ENCODE measurements at places on chromosomes 1 and 21. TPM values are rescaled to one million over a fixed set of nuclear protein-coding genes. Genes with fewer than 3 reads are reported as not detected.

The LCE2B gene
- total RNA-seq = not detected

The MFAP2 gene
- not detected for total RNA-seq

The DRAXIN gene
- 3.5 TPM for total RNA-seq

The GPR161 gene
- not detected for total RNA-seq

The TDRKH gene
- total RNA-seq = 15.9 TPM

GRCh38 chr1:229121845-229122436 is 149.0 kb upstream of the RAB4A start:
- H3K27ac ChIP-seq = no peak overlapping the region
- no peak overlapping the region for H3K4me3 ChIP-seq
- H3K27me3 ChIP-seq = peaks cover 20% of the 10 kb centered on the region

GRCh38 chr1:233815865-233816264 is 88.6 kb upstream of the SLC35F3 start:
- DNase-seq = no peak
- no peak overlapping the region for H3K27ac ChIP-seq
- H3K27me3 ChIP-seq = peaks cover 2% of the 10 kb centered on the region
- no peaks in the 10 kb centered on the region for H3K36me3 ChIP-seq
- H3K4me3 ChIP-seq = no peak overlapping the region

DNA sequence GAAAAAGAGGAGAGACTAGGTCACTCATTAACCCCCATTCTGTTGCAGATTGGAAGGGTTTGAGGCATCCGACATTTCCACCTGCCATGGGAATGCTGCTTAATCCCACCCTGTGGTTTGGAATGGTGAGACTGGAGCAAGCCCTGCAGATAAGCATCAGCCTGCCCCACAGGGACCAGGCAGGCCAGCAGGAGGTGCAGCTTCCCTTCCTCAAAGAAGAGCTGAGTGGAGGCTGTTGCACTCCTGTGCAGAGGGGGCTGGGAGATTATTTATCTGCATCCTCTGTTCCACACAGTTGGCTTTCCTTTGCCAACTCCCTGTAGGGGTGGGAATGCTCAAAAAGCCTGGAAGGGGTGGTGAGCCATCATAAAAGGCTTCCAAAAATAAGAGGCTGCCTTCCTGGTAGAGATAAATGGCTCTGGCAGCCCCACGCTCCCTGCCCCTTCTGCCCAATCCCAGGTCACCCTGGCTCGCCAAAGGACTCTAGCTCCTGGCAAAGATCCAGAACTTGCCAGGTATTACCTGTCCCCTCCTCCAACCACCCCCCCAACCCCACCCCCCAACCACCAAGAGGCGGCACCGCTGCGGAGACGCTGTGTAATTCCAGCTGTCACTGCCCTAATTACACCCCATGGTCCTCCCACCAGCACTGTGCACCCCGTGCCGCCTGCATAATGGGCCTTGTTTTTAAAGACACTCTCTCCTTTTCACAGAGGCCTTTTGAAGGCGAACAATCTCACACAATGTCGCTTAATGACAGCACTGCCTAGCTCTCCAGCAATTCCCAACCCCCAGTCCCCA is 83.0 kb upstream of the ZC3H12A start:
- H3K36me3 ChIP-seq = no peaks in the 10 kb centered on the region
- no peak for DNase-seq
- H3K4me1 ChIP-seq = no peaks in the 10 kb centered on the region
- H3K27ac ChIP-seq = no peak overlapping the region

- DNase-seq = no peak
- peaks cover 9% of the 10 kb centered on the region for H3K36me3 ChIP-seq
- H3K4me3 ChIP-seq = no peak overlapping the region
These were observed 158.8 kb downstream of the TOMM20 start for GRCh38 chr1:234969581-234970400.

GRCh38 chr1:43207229-43207853 is 35.2 kb downstream of the CFAP57 start:
- H3K27me3 ChIP-seq = peaks cover 2% of the 10 kb centered on the region
- DNase-seq = no peak
- no peaks in the 10 kb centered on the region for H3K4me1 ChIP-seq
- no peak overlapping the region for H3K4me3 ChIP-seq
- H3K27ac ChIP-seq = no peak overlapping the region

DNA sequence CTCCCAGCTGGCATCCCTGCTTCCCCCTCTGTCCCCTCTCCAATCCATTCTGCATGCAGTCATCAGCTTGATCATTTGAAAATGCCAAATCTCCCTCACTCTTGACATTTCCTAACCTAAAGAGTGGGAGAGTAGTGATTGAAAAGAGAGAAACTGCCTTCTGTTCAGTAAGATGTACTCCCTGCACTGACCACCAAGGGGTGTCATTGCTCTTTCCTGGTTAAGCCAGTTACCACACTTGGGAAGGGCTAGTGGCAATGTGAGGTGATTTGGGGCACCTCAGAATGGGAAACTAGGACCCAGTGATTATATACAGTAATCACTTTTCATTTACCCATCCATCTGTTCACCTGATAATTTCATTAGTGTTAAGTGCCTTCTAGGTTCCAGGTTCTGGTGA is 6.9 kb upstream of the TMEM269 start:
- no peak overlapping the region for H3K27ac ChIP-seq
- peaks cover 29% of the 10 kb centered on the region for H3K36me3 ChIP-seq
- H3K27me3 ChIP-seq = no peaks in the 10 kb centered on the region
- DNase-seq = no peak

GRCh38 chr1:117930484-117930883 is 945 bp downstream of the WDR3 start:
- peak overlapping the region; percentile 97 for H3K4me3 ChIP-seq
- DNase-seq = no peak
- peaks cover 6% of the 10 kb centered on the region for H3K36me3 ChIP-seq
- H3K27ac ChIP-seq = peak overlapping the region; percentile 93

GRCh38 chr1:1427820-1428148 is 6.7 kb upstream of the ANKRD65 start:
- no peak overlapping the region for H3K27ac ChIP-seq
- DNase-seq = no peak
- H3K36me3 ChIP-seq = no peaks in the 10 kb centered on the region
- H3K4me1 ChIP-seq = peaks cover 7% of the 10 kb centered on the region
- H3K27me3 ChIP-seq = peaks cover 32% of the 10 kb centered on the region

GRCh38 chr1:77888081-77888780 is at the start of gene NEXN:
Gene NEXN, plus strand, starts transcription at chr1:77888624. Its CDS starts 27,483 bp downstream, at chr1:77916107.
- peak within 1 kb of the TSS; percentile 69 for H3K4me3 ChIP-seq
- H3K36me3 ChIP-seq = peaks cover 2% of the 10 kb centered on the region
- peaks cover 7% of the 10 kb centered on the region for H3K4me1 ChIP-seq
- peak; percentile 34 for DNase-seq
- H3K27ac ChIP-seq = no peak within 1 kb of the TSS
- H3K27me3 ChIP-seq = peaks cover 23% of the 10 kb centered on the region

- no peak overlapping the region for H3K4me3 ChIP-seq
- H3K36me3 ChIP-seq = no peaks in the 10 kb centered on the region
- H3K27ac ChIP-seq = no peak overlapping the region
- H3K4me1 ChIP-seq = peaks cover 1% of the 10 kb centered on the region
These were observed 7.5 kb downstream of the FAM163A start for GRCh38 chr1:179750630-179751029.

Measured in activated naive CD8-positive, alpha-beta T cell treated with anti-CD3 and anti-CD28 coated beads, Interleukin-2, amount 10 ng/mL, durations not matched to agents 7 days and 5 days (primary cell).